ENCODE measurements at places on chromosomes 7 and 10.

GRCh38 chr10:84375011-84375410 lies 46.6 kb downstream of the CCSER2 start:
- peak; percentile 33 for DNase-seq

DNA sequence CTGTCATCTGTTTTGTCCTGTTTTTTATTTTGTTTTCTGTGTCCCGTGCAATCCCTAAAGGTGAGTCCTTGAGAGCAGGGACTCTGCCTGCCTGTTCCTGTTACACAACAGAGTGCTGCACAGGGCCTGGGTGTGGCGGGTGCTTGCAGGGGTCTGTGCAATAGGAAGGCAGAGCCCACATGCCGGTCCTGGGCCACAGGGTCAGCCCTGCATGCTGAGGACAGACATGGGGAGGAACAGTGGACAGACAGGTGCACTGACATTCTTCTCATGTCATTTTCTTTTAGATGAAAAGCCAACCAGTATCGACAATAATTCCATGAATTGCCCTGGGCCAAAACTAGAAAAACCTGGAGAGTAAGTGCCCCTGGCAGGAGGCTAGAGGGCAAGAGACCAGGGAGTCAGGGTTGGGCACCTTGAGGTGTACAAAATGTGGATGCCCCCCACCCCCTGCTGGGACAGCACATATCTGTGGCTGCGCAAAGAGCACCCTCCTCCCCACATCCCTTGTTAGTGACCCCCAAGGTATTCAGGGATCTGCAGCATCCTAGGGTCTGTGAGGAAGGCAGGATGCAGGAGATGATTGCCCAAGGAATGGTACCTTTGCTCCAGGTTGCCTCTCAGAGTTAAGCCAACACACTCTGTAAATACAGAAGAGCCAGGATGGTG lies 19.9 kb downstream of the ANTXRL start:
- DNase-seq, result no peak

GRCh38 chr10:104796823-104797222 lies 155.7 kb downstream of the SORCS3 start:
- DNase-seq, result no peak

DNA sequence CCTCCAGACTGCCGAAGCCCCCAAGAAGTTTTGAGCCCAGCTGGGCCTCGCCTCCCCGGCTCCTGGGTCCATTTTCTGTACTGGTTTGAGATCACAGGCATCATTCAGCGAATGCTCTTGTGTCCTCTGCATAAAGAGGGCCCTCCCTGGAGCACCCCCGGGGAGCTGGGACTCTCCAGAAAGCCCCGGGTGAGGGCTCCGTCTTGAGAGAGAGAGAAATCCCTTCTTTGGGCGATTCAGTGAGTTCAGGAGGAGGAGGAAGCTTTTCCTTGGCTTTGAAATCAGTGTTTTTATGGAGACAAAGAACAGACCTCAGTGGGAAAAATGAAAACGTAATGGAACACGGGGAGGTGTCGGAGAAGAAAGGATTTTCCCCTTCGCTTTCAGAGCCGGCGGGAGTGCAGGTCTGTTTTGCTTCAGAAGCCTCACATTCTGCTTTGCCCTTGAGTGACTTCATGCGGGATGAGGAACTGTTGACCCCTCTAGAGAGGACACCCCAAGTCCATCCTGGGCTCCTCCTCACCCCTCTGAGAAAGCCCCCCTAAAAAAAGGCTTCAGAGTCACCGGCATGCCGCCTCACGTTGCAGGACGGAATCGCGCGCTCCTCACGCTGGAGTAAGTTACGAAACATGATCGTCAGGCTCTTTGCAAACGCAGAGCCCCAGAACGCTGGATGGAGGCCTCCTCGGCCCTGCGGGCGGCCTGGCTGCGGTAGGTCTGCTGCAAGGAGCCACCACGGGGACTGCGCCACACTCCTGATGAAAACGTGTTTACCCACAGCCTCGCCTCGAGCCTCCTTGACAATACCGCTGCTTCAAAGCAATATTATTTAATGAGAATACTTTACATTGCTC lies 8.5 kb upstream of the AP5Z1 start:
- DNase-seq, result no peak

DNA sequence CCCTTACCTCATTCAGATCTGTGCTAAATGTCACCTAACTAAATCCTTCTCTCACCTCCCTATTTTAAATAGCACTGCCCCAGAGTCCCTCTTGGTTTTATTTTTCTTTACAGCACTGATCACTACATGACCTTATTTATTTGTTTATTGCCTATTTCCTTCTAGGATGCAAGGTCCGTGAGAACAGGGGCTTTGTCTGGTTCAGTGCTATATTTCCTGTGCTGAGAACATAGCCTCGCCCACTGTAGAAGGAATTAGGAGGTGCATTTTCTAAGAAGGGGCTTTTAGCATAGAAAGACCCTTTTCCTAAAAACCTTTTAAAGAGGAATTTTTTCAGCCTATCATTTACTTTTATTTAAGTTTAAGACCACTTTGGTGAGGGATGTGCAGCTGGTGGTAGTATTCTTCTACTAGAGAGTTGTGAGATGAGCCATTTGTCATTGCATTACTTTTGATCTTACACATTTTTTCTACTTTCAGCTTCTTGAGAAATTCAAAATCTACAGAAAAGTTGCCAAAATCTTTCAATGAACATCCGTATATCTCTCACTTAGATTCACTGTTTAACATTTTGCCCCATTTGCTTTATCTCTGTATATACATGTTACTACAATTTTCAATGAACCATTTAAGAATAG lies 13.5 kb upstream of the PCGF5 start:
- no peak for DNase-seq

GRCh38 chr10:47404446-47404845 lies 20.4 kb upstream of the ZNF488 start:
- DNase-seq, result no peak

DNA sequence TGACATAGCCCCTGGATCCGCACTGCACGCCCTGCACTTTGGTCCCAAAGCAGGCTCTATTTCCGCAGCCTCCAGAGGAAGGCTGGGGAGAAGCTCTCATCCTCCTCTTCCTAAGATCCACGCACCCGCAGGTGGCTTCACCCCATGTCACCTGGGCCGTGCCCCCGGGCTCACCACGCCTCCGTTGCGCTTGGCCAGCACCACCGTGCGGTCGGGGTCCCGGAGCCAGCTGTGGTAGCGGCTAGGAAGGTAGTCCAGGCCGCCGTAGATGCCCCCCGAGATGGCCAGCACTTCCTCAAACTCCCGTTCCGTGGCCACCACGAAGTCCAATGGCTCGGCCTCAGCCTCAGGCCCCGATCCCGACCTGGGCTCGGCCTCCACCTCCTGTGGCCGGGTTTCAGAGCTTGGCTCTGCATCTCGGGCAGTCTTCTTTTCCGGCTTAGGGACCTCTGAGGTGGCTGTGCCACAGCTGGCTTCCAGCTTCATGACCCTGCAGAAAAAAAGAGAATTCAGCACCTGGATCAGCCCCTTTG lies 5.7 kb downstream of the NAT16 start:
- no peak for DNase-seq

DNA sequence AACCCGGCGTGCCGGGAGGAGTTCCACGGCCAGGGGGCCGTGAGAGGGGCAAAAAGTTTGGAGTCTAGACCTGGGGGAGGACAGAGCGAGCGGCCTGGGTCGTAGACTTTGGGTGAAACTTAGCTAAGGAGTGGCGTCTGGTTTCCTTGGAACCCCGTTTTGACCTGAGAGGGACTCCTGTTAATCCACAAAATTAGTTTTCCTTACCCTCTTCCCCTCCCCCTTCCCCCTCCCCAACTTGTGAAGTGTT lies 574 bp downstream of the MARCHF5 start:
- DNase-seq, result peak; percentile 8

- no peak for DNase-seq
These were observed 2.9 kb downstream of the IFIT3 start for GRCh38 chr10:89330537-89331212.

GRCh38 chr7:21850531-21851285 lies 95.0 kb downstream of the CDCA7L start:
- DNase-seq, result no peak
